ENCODE measurements at places on chromosomes 16 and 17. TPM values are rescaled to one million over a fixed set of nuclear protein-coding genes. Genes with fewer than 3 reads are reported as not detected.

The KRT24 gene
- total RNA-seq, result not detected

The KRTAP9-2 gene
- total RNA-seq, result not detected

The SULT1A1 gene
- total RNA-seq, result 7.8 TPM

The SETD6 gene
- total RNA-seq, result 34.5 TPM
